H54 (cell line): ENCODE measurements at places on chromosomes 13 and 19.

- no peak for DNase-seq
Observed at GRCh38 chr19:29013325-29013724, 199.6 kb downstream of the UQCRFS1 start.

- DNase-seq, result no peak
Observed at GRCh38 chr13:110949628-110950027, 34.8 kb upstream of the ANKRD10 start.

- DNase-seq, result no peak
Observed at GRCh38 chr13:33245505-33246158, 39.9 kb downstream of the STARD13 start.

- DNase-seq, result no peak
Observed at GRCh38 chr13:42874221-42874620, 92.8 kb downstream of the FAM216B start.

- DNase-seq, result no peak
Observed at GRCh38 chr13:81487151-81487550, 1146.2 kb upstream of the SPRY2 start.

- DNase-seq, result no peak
Observed at GRCh38 chr19:48353677-48354076, 10.1 kb downstream of the TMEM143 start.
